Fibroblast of mammary gland (primary cell): ENCODE measurements at places on chromosomes 13 and 19.
A peak's percentile ranks its signal among the peaks of the same experiment; 100 is the strongest.

DNA sequence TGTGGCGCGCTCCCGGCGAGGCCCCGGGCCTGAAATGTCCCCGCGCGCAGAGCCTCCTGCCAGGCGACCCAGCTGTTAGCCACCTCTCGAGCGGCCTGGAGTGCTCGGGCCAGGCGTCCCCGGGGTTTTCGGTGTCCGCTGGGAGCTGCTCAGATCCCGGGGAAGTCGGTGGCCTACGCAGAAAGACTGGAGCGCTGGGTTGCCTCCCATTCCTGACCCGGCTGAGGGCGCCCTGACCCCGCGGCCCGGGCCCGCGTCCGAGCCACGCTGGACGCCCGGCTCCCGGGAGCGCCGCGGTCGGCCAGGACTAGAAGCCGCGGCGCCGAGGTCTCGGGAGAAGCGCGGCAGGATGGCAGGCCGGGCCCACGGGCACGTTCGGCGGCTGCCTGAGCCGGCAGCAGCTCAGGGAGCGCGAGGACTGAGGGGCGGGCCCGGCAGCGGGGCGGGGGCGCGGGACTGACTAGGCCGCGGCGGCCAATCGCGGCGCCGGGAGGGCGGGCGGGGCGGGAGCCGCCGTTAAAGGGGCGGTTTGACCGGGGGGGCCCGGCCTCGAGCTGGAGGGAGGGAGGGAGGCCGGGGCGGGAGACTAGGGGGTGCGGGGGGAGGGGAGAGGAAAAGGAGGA is 1.3 kb upstream of the ZIC2 start:
- DNase-seq = peak; percentile 51

DNA sequence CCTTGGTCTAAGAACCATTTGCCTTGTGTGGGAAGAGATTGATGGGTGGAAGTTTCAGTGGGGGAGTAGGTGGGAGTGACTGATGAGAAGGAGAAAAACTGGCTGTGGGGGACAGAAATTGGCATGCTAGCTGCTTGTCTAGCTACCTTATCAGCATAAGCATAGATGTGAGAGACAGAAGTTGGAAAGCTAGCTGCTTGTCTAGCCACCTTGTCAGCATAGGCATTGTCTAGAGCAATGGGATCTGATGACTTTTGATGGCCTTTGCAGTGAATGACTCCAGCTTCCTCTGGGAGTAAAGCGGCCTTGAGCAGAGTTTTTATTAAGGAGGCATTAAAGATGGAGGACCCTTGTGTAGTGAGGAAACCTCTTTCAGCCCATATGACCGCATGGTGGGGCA is 9.9 kb upstream of the NCR1 start:
- DNase-seq = no peak

GRCh38 chr19:15555021-15555420 is 46.7 kb downstream of the CYP4F22 start:
- no peak for DNase-seq

- DNase-seq = no peak
Observed at GRCh38 chr19:17337675-17338432, 501 bp downstream of the GTPBP3 start.

- no peak for DNase-seq
Observed at GRCh38 chr19:51114087-51114729, 6.0 kb upstream of the CTU1 start.

GRCh38 chr13:18978447-18978846 is 203.2 kb downstream of the TUBA3C start:
- DNase-seq = no peak

DNA sequence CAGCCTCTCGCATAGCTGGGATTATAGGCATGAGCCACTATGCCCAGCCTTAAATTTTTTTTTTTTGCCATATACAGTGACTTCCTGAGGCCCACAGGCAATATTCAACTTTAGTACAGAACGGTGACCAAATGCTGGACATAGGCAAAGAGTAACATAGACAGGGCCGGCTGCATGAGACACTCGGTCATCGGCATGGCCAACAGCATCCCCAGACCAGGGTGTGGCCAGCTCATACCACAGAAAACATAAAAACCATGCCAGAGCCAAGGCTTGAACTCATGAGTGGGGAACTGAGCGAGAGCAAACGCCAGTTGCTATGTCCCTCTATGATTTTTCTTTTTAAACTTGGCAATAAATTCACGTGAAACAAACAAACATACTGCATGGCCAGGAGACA is 17.0 kb downstream of the KANK2 start:
- DNase-seq = peak; percentile 40

DNA sequence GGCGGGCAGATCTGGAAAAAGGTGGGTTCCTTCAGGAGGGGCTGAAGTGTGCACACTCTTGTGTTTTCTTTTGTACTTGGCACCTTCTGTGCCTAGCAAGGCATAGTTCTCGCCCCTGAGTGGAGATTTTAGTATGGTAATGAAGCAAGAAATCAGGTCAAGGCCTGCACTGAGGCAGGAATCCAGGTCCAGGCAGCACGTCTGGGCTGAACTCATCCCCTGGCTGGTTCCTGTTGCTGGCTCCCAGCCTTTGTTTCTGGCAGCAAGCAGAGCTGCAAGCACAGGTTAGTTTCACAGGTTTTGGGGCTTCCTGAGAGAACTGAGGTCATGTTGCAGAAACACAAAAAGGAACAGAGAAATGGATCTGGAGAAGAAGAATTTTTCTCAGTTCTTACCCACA is 21.2 kb downstream of the SIGLEC7 start:
- DNase-seq = no peak

GRCh38 chr19:34230820-34231219 is 23.5 kb upstream of the GARRE1 start:
- DNase-seq = no peak

GRCh38 chr13:100438059-100438788 is 150.4 kb downstream of the GGACT start:
- DNase-seq = no peak

DNA sequence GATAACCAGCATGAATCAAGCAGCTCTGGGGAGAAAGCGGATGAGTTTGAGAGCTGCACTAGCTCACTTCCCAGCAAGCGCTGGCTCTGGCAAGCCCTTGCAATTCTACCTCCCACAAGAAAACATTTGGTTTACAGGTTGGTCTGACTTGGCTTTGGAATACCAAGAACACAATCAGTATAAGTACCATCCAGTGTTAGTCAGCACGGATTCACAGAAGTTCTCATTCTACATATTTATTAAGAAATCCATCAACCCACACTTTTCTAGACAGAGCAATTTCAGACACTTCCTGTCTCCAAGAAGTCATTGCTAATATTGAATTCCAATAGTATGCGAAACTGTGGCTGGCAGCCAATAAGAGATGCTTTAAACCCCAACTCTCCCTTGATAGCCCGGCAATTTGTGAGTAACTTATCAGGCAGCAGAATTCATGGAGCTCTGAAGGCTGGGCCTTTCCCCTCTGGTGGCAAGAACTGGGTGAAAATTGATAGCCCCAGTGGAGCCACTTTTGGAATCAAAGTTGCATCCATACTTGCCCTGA is 59.4 kb upstream of the WASF3 start:
- peak; percentile 95 for DNase-seq

DNA sequence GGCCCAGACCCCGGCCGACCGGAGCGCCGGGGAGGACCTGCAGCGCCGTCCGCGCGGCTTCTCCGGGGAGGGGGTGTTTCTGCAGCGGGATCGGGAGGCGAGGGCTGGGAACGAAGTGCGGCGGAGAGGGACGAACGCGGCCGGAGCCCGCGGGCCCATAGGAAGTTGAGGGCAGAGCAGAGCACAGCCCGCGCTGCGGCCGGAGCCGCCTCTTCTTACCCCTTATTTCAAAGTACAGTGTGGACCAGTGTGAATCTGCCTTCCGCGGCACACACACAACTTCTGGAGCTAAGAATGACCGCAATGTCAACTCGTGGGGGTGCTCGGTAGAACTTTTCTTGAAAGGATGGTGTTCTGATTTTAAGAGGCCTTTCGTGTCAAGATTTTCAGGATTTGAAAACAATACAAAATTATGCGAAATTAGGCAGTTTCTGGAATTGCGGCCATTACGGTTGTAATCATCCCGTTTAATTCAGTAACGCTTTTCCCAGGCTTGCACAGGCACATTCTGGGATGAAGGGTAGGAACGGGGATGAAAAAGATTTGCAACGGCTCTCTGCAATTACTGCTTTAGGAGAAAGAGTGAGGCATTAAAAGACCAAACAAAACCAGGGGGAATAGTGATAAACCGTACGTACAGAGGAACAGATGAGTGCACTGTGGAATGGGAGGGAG is 821 bp downstream of the TDRD3 start:
- DNase-seq = peak; percentile 63

- no peak for DNase-seq
Observed at GRCh38 chr13:108974686-108975085, 345.3 kb downstream of the MYO16 start.

DNA sequence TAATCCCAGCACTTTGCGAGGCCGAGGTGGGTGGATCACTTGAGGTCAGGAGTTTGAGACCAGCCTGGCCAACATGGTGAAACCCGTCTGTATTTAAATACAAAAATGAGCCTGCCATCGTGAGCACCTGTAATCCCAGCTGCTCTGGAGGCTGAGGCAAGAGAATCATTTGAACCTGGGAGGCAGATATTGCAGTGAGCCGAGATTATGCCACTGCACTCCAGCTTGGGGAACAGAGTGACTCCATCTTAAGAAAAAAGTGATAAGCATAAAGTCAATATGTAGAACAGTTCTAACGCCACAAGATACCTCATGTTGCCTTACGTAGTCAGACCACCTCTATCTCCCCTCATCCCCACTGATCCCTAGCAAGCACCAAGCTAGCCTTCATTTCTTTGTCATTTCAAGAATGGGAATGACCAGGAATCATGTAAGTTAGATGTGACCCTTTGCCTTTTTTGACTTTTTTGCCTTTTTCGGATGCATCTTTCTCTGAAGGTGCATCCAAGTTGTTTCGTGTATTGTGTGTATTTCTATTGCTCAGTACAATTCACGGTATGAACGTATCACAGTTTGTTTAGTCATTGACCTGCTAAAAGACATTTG is 6.4 kb downstream of the RPL21 start:
- no peak for DNase-seq

- DNase-seq = no peak
Observed at GRCh38 chr19:15557223-15557622, 48.9 kb downstream of the CYP4F22 start.

- no peak for DNase-seq
Observed at GRCh38 chr13:49954674-49955455, 18.7 kb upstream of the SPRYD7 start.

- no peak for DNase-seq
Observed at GRCh38 chr19:53871454-53871853, 3.8 kb downstream of the MYADM start.

DNA sequence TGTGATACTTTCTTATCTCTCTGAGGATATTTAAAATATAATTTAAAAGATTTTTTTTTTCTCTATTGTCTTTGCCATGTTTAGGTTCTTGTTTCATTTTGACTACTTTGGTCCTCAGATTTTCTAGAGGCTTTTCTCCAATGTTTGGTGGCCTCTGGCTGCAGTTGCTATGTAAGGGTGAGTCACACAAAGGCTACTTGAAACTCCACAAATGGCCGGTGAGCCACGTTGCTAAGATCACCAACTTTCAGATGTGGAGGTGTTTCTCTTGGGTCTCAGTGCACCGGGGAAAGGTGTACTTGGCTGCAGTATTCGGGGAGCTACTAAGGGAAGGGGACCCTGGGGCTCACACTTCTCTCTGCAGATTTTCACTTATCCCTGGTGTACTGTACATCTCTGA is 248.1 kb downstream of the HS6ST3 start:
- no peak for DNase-seq

- peak; percentile 35 for DNase-seq
Observed at GRCh38 chr13:69857183-69857821, 250.3 kb upstream of the ATXN8OS start.

- DNase-seq = no peak
Observed at GRCh38 chr19:48714759-48715675, 4.5 kb downstream of the MAMSTR start.

DNA sequence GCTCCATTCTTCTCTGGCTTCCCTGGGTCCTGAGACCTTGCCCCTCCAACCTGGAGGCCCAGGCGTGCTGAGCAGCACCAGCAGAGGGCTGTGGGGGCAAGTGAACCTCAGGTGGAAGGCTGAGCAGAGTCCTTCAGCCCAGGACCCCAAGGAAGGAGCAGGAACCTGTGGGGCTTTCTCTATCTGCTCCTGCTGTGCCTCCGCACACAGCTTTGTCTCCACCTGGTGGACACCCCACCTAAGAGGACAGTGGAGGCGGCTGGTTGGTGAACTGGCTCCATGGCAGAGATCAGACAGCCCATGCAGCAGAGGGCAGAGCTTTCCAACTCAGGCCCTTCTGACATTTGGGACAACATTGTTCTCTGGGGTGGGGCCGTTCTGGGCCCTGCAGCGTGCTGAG is 19.7 kb downstream of the ZFR2 start:
- DNase-seq = peak; percentile 11

DNA sequence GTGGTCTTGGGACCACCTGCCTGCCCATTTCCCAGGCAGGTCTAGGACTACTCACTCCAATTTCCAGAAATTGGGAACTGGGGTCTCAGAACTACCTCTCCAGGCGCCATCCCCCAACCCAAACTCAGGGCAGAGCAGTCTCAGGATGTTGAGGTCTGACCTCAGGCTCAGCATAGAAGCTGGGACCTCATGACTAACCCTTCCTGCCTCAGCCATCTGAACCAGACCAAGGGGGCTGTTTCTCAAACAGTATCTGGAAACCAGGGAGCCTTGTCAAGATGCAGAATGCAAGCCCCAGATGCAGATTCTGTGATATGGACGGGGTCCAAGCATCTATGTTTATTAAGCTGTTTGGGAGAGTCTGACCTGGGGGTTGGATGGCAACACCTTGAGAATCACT is 1.3 kb downstream of the FBXW9 start:
- no peak for DNase-seq

- DNase-seq = no peak
Observed at GRCh38 chr13:98930151-98930591, 47.7 kb downstream of the DOCK9 start.

DNA sequence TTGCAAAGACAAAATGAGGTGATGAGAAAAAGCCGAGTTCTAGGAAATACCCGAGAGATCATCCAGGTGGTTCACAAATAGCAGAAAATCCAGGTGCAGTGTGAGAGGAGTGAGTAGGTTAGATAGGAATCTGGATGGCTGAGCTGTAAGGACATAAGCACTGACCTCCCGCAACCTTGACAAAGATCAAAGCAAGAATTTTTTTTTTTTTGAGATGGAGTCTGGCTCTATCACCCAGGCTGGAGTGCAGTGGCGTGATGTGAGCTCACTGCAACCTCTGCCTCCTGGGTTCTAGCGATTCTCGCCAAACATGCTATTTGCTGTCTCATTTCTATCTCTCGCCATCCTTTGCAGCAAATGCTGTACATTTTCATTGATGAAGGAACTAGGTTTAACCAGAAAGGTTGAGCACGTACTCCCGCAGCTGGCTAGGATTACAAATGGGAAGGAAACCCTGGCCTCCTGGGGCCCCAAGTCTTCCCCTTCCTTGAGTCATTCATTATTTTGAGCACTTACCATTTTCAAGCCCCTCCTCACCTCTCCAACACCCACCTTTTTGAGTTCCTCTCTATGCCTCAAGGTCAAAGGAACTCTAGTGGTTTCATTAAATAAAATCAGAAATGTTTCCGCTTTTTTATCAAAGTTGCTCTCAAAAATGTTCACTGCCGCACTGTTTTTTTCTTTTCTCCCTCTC is 38.8 kb downstream of the NLRP12 start:
- DNase-seq = no peak

DNA sequence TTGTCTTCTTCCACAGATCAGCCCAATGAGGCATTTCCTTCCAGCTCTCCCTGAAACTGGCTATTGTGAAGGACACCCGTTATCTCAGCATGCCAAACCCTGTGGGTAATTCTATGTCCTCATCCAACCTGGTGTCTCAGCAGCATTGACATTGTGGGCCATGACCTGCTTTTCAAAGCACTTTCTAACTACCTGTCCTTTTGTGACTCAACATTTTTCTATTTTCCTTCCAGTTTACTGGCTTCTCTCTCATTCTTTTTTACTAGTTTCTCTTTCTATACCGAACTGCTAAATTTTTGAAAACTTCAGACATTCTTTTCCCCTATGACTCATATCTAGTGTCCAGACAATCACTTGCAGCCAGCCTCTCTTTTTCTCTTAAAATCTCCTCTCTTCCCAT is 136.4 kb upstream of the HTR2A start:
- DNase-seq = peak; percentile 50
